Hematopoietic multipotent progenitor cell treated with erythropoietin and hydrocortisone succinate and interleukin-3 and kit ligand, for 4 days (in vitro differentiated cells): ENCODE measurements at places on chromosomes 3 and 15.
A peak's percentile ranks its signal among the peaks of the same experiment; 100 is the strongest.

DNA sequence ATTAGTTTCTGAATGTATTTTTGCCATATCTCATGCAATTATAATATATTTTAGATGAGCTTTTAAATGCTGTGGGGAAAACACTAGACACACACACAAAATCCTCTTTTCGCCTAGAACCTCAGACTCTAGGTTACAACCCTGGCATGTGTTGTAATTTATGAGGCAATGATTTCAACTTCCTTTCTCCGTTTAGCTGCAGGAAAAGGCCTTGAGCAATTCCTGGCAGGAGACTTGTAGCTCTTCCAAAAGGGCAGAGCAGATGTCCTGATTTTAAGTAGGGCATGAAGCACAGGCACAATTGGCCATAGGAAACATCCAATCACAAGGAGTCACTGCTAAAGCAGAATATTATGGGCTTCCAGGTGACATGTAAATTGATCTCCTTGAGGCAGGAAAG is 82.0 kb downstream of the GPR156 start:
- DNase-seq: peak; percentile 59

GRCh38 chr15:63611177-63611576 is 14.0 kb downstream of the FBXL22 start:
- DNase-seq: peak; percentile 40

DNA sequence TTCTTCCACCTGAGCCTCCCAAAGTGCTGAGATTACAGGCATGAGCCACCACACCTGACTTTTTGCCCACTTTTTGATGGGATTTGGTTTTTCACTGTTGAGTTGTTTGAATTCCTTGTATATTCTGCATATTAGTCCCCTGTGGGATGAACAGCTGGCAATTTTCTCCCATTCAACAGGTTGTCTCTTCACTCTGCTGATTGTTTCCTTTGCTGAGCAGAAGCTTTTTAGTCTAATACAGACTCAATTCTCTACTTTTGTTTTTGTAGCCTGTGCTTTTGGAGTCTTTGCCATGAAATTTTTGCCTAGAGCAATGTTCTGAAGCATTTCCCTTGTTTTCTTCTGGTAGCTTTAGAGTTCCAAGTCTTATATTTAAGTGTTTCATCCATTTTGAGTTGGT is 62.7 kb upstream of the MFGE8 start:
- no peak for DNase-seq

GRCh38 chr3:101017017-101017416 is 23.8 kb upstream of the ABI3BP start:
- no peak for DNase-seq

DNA sequence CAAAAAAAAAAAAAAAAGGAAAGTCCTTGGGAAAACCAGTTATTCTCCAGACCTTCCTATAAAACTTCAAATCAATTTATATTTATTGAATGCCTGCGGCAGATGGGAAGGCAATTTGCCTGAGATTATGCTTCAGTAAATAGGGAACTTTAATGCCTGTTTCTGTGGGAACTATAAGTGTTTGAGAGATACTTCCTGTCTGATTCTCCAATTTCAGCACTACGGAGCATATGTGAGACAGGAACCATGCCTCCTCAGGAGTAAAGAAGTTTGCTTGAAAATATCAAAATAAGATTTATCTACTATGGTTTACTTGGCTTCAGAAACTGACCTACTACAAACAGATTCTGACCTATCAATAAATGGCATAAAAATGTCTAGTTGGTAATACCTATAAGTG is 135.5 kb downstream of the CBLB start:
- DNase-seq: no peak

- no peak for DNase-seq
These were observed 247.8 kb upstream of the FEZF2 start for GRCh38 chr3:62621176-62621575.
